ENCODE measurements at places on chromosomes 7 and 10. TPM values are rescaled to one million over a fixed set of nuclear protein-coding genes. Genes with fewer than 3 reads are reported as not detected.

DNA sequence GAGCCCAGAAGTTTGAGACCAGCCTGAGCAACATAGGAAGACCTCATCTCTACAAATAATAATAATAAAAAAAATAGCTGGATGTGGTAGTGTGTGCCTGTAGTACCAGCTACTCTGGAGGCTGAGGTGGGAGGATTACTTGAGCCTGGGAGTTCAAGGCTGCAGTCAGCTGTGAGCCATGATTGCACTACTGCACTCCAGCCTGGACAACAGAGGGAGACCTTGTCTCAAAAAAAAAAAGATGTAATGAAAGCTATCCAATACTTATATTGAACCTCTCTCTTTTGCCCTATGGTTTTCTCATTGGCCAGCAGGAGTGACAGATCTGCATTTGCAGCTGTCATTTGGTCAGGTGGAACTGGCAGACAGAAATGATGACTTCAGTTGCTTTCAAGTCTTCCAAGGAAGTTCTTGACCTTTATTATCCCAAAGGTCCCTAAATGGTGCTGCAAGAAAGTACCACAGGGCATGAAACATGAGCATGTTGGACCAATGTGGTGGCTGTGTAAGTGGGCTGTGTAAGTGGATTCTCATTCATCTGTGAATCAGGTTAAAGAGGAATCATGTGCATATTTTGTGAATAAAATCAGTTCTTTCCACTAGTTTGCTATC is 99.4 kb downstream of the CALD1 start:
- DNase-seq, result no peak

DNA sequence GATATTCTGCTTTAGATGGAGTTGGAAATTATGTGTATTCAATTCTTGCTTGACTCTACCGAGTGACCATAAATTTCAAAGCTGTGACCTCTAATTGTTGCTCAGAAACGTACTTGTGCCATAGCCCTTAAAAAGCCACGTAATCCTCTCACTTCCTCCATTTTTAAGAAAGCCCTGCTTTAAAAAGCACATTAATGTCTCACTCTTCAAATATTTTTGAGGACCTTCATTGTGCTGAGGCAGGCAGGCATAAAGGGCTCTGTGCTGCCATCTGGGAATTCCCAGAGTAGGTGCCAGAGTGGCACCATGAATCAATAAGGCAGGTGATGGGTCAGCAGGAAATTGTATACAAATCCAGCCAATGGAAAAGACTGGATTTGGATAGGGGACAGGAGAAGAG is 97.7 kb upstream of the FAM204A start:
- DNase-seq, result no peak

GRCh38 chr7:135508883-135509588 is 866 bp downstream of the CNOT4 start:
- DNase-seq, result peak; percentile 12

GRCh38 chr10:121063744-121064143 is 212.6 kb downstream of the WDR11 start:
- DNase-seq, result no peak

ENO4 gene
- total RNA-seq, result 1.3 TPM

CCDC7 gene
- 59.0 TPM for total RNA-seq

RALA gene
- total RNA-seq, result 26.9 TPM
